ENCODE measurements at places on chromosomes 3 and 15.

GRCh38 chr15:41258750-41259471 is 27.8 kb downstream of the CHP1 start:
- no peak for DNase-seq

GRCh38 chr3:125310623-125311081 is 64.5 kb downstream of the ZNF148 start:
- peak; percentile 26 for DNase-seq

- DNase-seq = no peak
Measured at GRCh38 chr3:44761101-44761423, 357 bp downstream of the KIAA1143 start.

GRCh38 chr3:113242096-113242581 is 30.8 kb downstream of the BOC start:
- no peak for DNase-seq

- no peak for DNase-seq
Measured at GRCh38 chr3:25040748-25041147, 387.3 kb upstream of the RARB start.
